Activated T-cell treated with anti-CD3 and anti-CD28 coated beads for 24 hours (primary cell): ENCODE measurements at places on chromosomes 13 and 19.
A peak's percentile ranks its signal among the peaks of the same experiment; 100 is the strongest.

DNA sequence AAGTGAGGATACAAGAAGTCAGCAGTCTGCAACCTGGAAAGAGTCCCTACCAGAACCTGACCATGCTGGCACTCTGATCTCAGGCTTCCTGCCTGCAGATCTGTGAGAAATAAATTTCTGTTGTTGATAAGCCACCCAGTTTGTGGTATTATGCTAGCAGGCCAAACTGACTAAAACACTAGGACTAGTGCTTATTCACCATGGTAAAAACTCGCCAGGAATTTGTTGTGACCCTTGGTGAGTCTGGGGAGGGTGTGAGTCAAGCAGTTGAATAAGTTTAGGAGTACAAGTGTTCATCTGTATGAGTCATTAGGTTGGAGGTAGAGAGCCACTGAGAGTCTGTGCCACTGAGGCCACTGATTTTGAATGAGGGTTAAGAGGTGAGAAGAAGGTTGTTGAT lies 3.6 kb downstream of the ZIK1 start:
- no peak for DNase-seq

- DNase-seq, result no peak
Measured at GRCh38 chr13:109412283-109412901, 374.0 kb downstream of the IRS2 start.

DNA sequence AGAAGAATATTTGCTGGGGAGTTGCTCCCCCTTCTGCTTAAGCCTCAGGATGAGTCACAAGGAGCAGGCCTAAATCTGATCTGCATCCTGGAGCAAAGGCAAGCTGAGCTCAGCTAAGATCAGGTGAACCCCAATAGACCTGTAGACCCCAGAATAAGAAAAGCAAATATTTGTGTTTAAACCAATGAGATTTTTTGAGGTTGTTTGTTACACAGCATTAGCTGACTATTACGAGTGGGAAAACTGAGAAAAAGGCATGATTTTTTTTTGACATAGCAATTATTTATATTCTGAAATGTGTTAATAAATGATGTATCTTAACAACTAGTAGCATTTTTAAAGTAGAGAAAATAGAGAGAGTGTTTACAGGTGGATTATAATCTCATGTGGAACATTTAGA lies 45.1 kb downstream of the ADGRE3 start:
- no peak for DNase-seq

DNA sequence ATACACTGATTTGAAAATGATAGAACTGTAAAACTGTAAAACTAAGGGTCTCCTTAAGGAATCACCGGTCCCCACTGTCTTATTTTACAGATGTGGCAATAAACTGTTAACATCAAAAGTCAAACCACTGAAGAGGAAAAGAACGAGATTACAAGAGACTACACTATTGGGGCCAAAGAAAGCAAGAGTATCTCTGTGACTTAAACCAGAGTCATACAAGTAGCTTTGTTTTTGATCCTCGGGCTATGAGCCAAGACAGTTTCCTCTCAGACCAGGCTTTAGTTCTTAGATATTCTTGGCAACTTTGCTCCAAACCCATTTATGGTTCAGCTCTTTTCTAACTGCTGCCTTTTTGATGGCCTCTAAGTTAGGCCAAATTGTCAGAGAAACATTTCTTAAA lies 113.8 kb downstream of the TBC1D4 start:
- no peak for DNase-seq

GRCh38 chr13:77349365-77349764 lies 22.5 kb upstream of the MYCBP2 start:
- DNase-seq, result no peak

DNA sequence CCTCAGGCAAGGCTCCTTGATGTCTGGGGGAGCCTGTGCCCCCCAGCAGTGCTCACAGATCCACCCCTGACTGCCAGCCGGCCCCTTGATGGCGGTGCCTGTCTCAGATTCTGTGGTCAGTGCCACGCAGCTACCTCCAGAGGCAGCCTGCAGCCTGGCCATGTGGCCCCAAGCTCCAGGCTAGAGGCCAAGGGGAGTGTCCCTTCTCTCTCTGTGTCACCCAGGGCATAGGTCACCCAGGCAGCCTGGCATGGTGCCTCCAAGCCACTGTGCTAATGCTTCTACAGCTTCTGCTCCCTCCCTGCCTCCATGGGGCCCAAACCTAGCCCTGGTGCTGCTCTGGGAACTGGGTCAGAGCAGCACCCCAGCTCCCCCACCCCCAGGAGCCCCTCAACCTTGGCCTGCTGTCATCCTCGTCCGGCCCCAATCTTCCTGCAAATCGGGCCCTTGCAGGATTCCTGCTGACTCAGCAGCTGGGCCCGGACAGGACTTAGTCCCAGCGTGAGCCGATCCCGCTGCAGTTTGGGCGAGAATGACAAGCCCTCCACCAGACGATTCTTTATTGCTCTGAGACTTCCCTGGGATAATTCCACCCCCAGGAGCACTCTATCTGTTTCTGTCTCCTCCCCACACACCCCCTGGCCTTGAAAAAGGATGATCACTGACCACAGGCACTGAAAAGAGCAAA lies 2.8 kb upstream of the ARL11 start:
- DNase-seq, result no peak

GRCh38 chr13:30128591-30128990 lies 178.8 kb downstream of the KATNAL1 start:
- no peak for DNase-seq

- no peak for DNase-seq
Measured at GRCh38 chr13:84553227-84553626, 671.0 kb upstream of the SLITRK1 start.

DNA sequence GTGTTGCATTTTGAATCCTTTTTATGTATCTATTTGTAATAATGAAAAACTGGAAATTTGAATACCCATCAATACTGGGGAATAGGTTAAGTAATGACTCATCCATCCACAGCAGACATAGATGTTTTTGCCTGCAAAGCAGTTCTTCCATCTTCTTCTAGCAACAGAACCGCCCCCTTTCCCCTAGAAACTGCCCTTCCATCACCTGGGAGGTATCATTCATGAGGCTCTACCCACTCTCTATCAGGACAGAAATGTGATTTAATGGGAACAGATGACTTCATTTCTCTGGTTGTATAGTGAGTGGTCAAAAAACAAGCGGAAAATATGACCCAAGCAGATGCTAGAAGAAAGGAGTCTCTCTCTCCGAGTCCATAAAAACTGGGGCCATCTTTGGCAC lies 532.8 kb downstream of the UQCRFS1 start:
- no peak for DNase-seq

- no peak for DNase-seq
Measured at GRCh38 chr19:4573682-4574081, 14.2 kb upstream of the SEMA6B start.

GRCh38 chr19:4811328-4812131 lies 20.0 kb downstream of the TICAM1 start:
- DNase-seq, result peak; percentile 82

GRCh38 chr19:38228491-38229439 lies 4.7 kb upstream of the DPF1 start:
- no peak for DNase-seq

DNA sequence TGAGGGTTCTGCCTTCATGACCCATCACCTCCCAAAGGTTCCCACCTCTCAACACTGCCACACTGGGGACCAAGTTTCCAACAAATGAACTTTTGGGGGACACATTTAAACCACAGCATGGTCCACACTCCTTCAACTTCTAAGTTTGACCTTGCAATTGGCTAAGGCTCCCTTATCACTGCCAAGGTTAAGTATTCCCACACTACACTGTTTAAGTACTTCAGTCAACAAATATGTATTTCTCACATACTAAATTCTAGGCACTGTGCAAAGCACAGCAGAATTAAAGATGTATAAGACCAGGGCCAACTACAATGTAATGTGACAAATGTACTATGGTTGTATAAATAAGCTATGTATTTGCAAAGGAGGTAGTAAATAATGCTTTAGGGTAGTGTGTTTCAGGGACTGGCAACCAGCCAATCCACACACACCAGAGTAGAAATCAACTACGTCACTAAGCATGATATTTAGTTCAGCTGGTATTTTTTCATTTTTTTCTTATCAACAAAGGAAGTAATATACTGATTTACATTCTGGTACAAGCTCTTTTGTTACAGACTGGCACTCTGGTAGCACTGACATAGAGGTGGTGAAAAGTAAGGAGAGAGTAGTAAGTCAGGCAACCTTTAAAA lies 12.2 kb downstream of the NUFIP1 start:
- no peak for DNase-seq
